SK-N-DZ (cell line): ENCODE measurements at places on chromosomes 2 and 18.

GRCh38 chr2:98468621-98469236 is 24.1 kb downstream of the INPP4A start:
- DNase-seq: no peak

DNA sequence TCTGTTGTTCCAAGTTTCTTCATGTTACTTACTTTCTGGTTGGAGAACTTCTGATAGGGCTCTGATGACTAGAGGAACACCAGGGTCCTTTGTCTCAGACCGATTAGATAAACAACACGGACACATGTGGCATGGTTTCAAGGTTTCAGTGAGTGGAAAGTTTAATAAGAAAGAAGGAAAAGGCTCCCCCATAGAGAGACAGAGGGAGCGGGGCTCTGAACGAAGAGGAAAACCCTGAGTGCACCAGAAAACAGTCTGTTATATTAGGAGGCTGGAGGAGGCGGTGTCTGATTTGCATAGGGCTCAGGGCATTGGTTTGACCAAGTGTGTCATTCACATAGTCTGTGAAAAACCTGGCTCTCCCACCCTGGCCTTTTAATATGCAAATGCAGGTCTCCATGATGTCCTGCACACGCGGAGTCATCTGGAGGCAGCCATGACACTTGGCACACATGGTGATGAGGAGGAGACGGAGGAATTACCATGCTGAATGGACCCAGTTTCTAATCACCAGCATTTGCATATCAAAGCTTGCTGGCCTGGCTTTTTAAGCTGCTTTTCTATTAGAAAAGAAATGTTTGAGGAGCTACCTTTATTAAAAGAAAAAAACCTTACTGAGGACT is 94.2 kb downstream of the PTPN4 start:
- no peak for DNase-seq

GRCh38 chr2:112867701-112868631 is 31.4 kb upstream of the IL1B start:
- no peak for DNase-seq

- DNase-seq: no peak
Measured at GRCh38 chr2:34365512-34365911, 766.4 kb upstream of the FAM98A start.

- DNase-seq: peak; percentile 42
Measured at GRCh38 chr18:3012136-3013023, 564 bp downstream of the LPIN2 start.

GRCh38 chr2:128599700-128600099 is 281.0 kb upstream of the HS6ST1 start:
- DNase-seq: no peak

- peak; percentile 81 for DNase-seq
Measured at GRCh38 chr2:529424-529823, 147.8 kb downstream of the TMEM18 start.

- DNase-seq: no peak
Measured at GRCh38 chr2:113281910-113282746, 3.4 kb upstream of the PAX8 start.

DNA sequence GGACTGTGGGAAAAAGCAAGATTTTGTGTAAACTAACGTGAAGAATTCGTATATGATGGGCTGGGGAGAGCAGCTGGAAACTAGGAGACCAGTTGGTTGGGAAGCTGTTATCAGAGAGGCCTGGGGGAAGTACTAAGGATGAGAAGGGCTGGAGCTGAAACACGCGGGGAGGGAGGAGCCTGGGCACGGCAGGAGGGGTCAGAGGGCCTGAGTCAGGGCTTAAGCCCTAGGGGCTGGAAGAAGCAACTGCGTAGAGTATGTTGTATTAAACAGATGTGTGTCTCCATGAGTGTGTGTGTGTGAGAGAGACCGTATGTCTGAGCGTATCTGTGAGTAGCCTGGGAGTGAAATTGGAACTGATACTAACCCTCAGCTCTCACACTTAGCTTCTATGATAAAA is 8.4 kb downstream of the POMC start:
- peak; percentile 46 for DNase-seq

DNA sequence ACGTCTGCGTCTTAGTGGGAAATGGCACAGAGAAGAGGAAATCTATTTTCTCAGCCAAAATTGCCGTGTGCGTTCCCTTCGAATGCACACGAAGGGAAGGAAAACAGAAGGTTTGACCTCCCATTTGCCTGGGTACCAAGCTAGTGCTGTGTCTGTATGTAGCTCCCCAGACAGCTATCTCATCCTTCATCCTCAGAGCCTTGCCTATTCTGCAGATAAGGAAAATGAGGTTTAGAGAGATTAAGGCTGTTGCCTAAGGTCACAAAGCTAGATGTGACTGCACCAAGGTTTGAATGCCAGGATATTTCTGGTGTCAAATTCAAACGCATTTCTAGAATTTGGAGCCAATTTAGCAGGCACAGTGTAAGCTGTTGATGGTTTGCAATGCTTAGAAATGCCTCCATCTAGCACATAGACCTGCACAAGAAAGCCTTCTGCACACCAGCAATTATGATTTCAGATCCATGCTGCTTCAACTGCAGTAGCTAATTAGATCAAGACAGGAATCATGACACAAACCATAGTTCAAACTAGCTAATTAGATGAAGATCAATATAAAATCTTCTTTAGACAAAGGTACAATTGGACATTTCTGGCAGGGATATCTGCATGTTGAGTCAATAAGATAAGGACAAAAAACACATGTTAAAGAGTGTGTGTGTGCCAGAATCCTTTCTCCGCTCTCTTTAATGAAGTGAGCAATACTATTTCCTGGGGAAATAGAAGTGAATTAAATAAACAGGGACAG is 115.1 kb downstream of the CMPK2 start:
- peak; percentile 98 for DNase-seq

- no peak for DNase-seq
Measured at GRCh38 chr2:172096626-172097547, 5.8 kb downstream of the DLX2 start.

- DNase-seq: peak; percentile 10
Measured at GRCh38 chr2:200484934-200485333, 24.9 kb downstream of the KCTD18 start.

DNA sequence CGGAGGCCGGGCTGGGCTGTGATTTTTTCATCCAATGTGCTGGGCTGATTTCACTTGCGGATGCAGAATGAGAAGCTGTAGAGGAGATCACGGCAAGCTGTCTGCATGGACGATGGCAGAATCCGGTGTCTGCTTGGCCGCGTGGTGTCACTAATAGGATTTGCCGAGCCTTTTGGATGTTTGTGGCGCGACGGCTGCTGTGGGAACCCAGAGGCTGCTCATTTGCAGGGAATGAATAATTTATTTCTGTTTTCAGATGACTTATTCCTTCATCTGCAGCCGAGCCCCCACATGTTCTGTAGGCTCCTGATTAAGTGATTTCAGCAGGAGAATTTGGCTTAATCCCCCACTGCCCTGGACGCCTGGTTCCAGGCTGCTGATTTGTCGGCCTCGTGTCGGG is 62.6 kb downstream of the ODC1 start:
- DNase-seq: peak; percentile 22

DNA sequence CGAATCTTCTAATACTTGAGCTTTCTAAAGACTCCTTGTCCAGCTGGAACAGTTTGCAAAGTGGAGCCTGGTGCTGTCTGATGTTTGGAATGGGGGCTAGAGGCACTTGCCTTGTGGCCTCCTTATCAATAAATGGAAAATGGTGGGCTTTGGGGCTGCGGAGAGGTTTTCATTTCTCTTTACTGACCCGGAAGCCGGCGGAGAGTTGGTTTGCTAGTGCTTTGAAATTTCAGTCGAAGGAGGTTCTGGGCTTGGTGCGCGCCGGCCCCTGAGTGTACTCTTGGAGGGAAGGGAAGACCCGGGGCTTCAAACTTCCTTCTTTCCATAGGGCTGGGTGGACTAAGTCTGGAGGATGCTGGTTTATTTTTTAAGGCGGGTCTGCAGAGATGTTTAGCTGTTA is 714 bp downstream of the RPIA start:
- DNase-seq: peak; percentile 8

DNA sequence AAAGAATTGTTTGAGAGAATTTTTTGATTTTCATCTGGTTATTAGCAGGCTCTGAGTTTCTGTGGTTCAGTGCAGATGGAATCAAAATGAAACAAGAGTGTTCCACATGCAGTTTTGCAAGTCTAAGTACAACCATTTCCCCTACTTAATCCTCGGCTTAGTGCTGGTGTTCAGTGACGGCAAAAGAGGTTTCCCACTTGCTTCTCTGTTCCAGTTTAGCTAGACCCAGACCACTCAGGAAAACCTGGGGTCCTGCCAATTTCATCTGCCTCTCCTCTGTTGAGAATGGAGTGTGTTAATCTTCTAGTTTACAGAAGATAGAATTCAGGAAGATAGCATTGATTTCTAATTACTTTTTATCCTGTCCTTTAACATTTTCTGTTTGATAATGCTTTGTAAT is 996.2 kb upstream of the FANCL start:
- DNase-seq: no peak

- DNase-seq: no peak
Measured at GRCh38 chr2:192578780-192579179, 384.0 kb upstream of the TMEFF2 start.

- DNase-seq: peak; percentile 53
Measured at GRCh38 chr2:207417301-207417718, 112.5 kb upstream of the CREB1 start.

GRCh38 chr2:120842456-120843439 is 107.1 kb downstream of the GLI2 start:
- DNase-seq: no peak

- no peak for DNase-seq
Measured at GRCh38 chr2:191580581-191580980, 97.4 kb upstream of the NABP1 start.

GRCh38 chr2:189719571-189719970 is 43.0 kb downstream of the OSGEPL1 start:
- DNase-seq: no peak

GRCh38 chr2:147806846-147807245 is 38.0 kb upstream of the ACVR2A start:
- no peak for DNase-seq

DNA sequence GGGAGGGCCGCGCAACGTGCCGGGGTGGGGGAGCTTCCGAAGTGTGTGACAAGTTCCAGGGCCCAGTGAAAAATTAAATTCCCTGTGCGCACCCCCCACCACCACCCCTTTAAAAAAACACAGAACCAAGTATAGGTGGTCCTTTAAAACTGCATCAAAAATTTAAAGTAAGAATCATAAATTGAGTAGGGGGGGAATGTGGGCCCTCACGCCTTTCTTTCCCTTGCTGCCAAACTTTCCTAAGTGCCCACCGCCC is 2.5 kb downstream of the BCL11A start:
- DNase-seq: no peak

DNA sequence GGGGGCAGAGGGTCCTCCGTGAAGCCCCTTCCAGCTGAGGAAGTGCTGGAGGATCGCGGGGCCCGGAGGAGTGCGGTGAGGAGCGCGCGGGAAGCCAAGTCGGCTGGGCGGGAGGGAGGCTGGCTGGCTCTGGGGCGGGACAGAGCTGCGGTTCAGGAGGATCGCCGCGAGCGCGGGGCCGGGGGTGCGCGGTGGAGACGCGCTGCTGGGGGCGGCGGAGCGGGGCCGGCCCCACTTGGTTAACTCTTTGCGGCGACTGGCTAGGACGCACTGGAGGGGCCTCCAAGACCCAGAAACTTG is 464 bp downstream of the CYBRD1 start:
- no peak for DNase-seq

DNA sequence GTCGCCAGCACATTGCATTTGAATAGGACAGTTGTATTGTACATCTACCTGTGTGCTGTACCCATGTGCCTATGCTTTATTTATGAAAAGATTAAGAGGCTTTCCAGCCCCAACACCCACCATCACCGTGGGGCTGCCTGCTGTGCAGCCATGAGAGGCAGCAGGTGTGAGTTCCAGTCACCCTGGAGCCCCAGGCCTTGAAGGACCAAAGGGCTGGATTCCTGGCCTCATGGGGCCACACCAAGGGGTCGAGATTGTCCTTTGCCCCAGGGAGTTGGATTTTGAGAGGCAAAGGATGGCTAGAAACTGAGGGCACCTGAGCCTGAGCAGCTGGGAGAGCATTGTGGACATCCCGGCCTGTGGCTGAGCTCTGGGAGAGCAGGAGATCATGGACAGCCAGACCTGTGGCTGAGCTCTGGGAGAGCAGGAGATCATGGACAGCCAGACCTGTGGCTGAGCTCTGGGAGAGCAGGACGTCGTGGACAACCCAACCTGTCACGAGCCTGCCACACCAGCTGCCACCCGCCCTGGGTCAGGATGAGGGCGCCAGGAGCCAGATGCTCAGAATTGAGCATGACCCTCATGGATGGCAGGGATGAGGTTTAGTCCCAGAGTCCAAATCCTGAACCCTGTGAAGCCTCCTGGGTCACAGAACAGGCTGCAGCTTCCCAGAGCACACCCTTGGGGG is 182.5 kb upstream of the RAB6C start:
- no peak for DNase-seq

DNA sequence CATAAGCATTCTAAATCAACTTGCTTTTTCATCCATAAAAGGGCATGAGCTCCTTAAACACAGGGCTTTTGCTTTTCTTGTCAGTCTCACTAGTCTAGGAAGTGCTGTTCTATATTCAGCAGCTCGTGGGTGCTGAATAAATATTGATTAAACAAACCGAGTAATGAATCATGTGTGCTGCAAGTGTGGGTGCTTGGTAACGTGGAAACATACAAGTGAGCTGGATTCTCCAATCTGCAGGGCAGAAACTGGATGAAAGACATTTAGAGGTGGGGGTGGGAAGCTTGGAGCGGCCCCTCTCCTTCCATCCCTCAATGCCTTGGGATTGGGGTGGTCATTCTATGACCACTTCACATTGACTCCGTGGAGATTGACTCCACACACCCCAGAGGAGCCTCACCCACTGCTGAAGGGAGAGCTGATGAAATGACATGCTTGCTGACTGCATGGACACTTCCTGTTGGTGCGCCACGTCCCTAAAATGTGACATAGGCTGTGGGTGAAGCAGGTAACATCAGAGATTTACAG is 114.6 kb downstream of the DOCK10 start:
- no peak for DNase-seq

DNA sequence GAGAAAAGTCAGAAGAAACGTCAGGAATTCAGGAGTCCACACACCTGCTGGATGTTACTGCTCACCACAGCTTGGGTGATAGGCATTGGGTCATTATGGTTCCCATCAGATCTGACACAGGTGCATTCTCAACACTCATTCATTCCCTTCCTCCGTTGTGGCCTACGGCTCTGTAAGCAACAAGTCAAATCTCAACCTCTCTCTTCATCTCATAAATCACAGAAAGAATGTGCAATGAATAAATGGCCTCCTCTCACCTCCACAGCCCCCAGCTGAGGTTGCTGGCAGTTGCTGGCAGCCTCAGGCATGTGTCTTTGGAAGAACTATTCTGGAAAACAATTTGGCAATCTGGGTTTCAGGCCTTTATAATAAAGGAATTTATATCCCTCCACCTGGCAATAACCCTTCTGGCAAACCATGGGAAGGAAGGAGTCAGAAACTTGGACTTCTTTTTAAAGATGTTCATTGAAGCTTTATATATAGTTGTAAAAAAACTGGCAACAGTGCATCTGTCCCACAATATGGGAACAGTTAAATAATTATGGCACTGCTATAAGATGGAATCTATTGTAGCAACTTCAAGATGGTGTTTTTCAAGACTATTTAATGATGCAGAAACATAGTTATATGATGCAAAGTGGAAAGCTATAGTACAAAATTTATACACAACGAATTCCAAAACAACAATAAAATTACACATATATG is 175.4 kb downstream of the ANAPC1 start:
- no peak for DNase-seq

GRCh38 chr2:140603416-140603815 is 1527.4 kb downstream of the LRP1B start:
- no peak for DNase-seq

GRCh38 chr2:230908092-230908594 is 16.9 kb downstream of the GPR55 start:
- DNase-seq: no peak
